CD4-positive, alpha-beta memory T cell (primary cell): ENCODE measurements at places on chromosomes 11 and 22. TPM values are rescaled to one million over a fixed set of nuclear protein-coding genes. Genes with fewer than 3 reads are reported as not detected.

The KRTAP5-6 gene
- total RNA-seq = not detected

- no peaks in the 10 kb centered on the region for H3K27me3 ChIP-seq
- no peak for DNase-seq
- no peaks in the 10 kb centered on the region for H3K4me1 ChIP-seq
- H3K4me3 ChIP-seq = no peak overlapping the region
Observed at GRCh38 chr11:58060939-58061672, 30.4 kb downstream of the OR6Q1 start.

DNA sequence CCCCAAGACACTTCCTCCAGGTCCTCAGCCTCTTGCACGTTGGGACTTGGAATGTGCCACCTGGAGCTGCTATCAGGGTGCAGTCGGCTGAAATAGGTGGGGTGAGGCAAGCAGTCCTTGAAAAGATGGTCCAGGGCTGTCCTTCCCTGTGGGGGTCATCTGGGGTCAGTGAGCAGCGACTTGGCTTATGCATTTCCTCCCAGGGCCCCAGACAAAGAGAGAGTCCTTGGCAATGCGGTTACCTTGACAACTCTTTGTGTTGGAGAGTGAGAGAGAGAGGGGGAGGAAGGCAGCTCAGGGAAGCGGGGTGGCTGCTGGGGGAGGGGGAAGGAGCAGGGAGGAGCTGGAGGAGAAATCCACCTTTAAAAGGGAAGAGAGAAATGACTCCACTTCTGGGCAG is 93.8 kb downstream of the MIAT start:
- H3K4me3 ChIP-seq = no peak overlapping the region
- H3K4me1 ChIP-seq = no peaks in the 10 kb centered on the region
- H3K27ac ChIP-seq = no peak overlapping the region
- no peaks in the 10 kb centered on the region for H3K36me3 ChIP-seq
- DNase-seq = no peak

- no peaks in the 10 kb centered on the region for H3K27me3 ChIP-seq
- DNase-seq = peak; percentile 85
- peaks cover 46% of the 10 kb centered on the region for H3K4me1 ChIP-seq
- peak within 1 kb of the TSS; percentile 79 for H3K4me3 ChIP-seq
Observed at GRCh38 chr22:50474710-50475651, at the start of gene SBF1. SBF1 (minus strand) TSS chr22:50475035; CDS start chr22:50474840, 195 bp downstream.

The KCNJ1 gene
- total RNA-seq = not detected

DNA sequence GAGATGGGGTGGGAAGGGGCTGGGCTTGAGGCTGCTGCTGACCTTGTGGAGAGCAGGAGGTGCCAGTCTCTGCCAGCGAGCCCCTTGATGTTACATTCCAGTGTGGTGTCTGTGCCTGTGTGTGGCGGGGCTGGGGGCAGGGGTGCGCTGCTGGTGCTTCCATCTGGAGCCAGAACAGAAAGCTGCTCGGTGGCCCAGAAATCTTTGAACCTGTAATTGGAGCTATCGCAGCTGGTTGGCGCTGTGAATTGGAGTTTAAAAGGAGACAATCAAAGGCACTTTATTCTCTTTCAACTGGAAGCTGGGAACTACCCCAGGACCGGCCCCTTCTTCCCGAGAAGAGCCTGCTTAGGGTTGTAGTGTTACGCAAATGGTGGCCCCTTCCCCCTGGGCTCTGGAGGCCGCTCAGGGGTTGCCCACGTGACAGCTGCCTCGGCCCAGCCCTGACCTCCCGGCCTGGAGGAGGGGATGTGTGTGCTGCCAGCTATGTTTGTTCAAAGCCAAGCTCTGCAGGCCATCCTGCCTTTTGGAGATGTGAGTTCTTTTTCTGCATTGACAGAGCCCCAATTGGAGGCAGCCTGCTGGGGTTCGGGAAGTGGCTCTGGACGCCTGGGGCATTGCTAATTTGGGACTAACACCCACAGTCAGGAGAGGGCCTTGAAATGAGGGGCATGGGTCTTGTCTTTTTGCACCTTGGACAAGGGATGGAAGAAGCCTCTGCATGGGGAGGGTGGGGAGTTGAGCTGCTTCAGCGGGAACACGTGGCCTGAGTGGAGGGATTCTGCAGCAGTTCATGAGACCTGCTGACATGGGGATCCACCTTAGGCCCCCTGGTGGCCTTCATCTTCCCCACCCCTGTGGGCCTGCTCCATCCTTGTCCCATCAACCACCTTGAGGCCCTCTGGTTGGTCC is 14.0 kb upstream of the ARSA start:
- no peaks in the 10 kb centered on the region for H3K36me3 ChIP-seq
- no peak for DNase-seq
- no peak overlapping the region for H3K27ac ChIP-seq

The TRIM3 gene
- total RNA-seq = 22.9 TPM

DNA sequence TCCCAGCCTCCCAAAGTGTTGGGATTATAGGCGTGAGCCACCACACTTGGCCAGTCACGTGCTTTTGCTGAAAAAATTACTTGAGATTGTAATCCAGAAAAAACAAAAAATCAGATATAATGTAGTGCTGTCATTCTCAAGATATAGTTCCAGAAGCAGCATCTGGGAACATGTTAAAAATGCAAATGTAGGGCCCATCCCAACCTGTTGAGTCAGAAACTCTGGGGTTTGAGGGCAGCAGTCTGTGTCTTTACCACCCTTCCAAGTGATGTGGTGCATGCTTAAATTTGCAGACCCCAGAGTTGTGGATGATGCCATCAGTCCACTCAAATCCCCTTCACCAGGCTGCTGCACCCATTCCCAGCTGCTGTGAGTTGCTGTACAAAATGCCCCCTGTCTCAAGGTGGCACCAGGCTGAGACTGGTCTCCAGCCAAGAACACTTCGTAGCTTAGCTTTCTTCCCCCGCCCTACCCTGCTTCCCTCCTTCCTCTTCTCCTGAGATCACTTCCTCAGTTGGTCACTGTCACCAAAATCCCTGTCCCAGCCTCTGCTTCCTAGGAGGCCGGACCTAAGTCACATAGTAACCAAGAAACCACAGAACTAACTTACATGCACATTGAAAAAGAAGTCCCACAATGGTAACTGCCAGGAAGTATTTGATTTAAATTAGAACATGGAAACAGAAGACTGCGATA is 18.2 kb upstream of the ARRB1 start:
- H3K4me3 ChIP-seq = no peak overlapping the region
- no peak for DNase-seq
- no peaks in the 10 kb centered on the region for H3K4me1 ChIP-seq
- H3K27ac ChIP-seq = no peak overlapping the region

GRCh38 chr11:97754976-97755375 is 1265.8 kb upstream of the CNTN5 start:
- H3K27me3 ChIP-seq = no peaks in the 10 kb centered on the region
- H3K4me1 ChIP-seq = no peaks in the 10 kb centered on the region
- H3K4me3 ChIP-seq = no peak overlapping the region
- no peak overlapping the region for H3K27ac ChIP-seq

GRCh38 chr11:13699041-13699440 is 30.6 kb downstream of the FAR1 start:
- H3K27ac ChIP-seq = no peak overlapping the region
- no peaks in the 10 kb centered on the region for H3K4me1 ChIP-seq
- H3K4me3 ChIP-seq = no peak overlapping the region
- H3K27me3 ChIP-seq = no peaks in the 10 kb centered on the region
- no peak for DNase-seq

The IRAG1 gene
- not detected for total RNA-seq

The TMEM45B gene
- 34.4 TPM for total RNA-seq

- H3K36me3 ChIP-seq = no peaks in the 10 kb centered on the region
- peak overlapping the region; percentile 37 for H3K4me3 ChIP-seq
- H3K4me1 ChIP-seq = peaks cover 91% of the 10 kb centered on the region
- H3K27me3 ChIP-seq = no peaks in the 10 kb centered on the region
Observed at GRCh38 chr11:116930177-116930576, 92.8 kb upstream of the APOA1 start.

DNA sequence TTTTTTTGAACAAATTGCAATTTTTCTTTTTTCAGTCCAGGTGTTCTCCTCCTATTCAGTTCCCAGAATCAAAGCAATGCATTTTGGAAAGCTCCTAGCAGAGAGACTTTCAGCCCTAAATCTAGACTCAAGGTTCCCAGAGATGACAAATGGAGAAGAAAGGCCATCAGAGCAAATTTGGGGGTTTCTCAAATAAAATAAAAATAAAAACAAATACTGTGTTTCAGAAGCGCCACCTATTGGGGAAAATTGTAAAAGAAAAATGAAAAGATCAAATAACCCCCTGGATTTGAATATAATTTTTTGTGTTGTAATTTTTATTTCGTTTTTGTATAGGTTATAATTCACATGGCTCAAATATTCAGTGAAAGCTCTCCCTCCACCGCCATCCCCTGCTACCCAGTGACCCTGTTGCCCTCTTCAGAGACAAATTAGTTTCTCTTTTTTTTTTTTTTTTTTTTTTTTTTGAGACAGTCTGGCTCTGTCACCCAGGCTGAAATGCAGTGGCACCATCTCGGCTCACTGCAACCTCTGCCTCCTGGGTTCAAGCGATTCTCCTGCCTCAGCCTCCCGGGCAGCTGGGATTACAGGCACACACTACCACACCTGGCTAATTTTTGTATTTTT is 6.2 kb upstream of the UBE4A start:
- peaks cover 47% of the 10 kb centered on the region for H3K36me3 ChIP-seq
- DNase-seq = peak; percentile 64
- H3K4me3 ChIP-seq = no peak overlapping the region
- H3K4me1 ChIP-seq = peaks cover 22% of the 10 kb centered on the region
- H3K27ac ChIP-seq = peak overlapping the region; percentile 44

- no peaks in the 10 kb centered on the region for H3K4me1 ChIP-seq
- H3K4me3 ChIP-seq = no peak overlapping the region
- H3K27ac ChIP-seq = no peak overlapping the region
- H3K27me3 ChIP-seq = no peaks in the 10 kb centered on the region
- no peak for DNase-seq
- H3K36me3 ChIP-seq = no peaks in the 10 kb centered on the region
Observed at GRCh38 chr22:36727110-36727509, 23.6 kb upstream of the CACNG2 start.

GRCh38 chr11:71495286-71496230 is 31.5 kb upstream of the KRTAP5-7 start:
- H3K4me3 ChIP-seq = no peak overlapping the region
- H3K36me3 ChIP-seq = peaks cover 66% of the 10 kb centered on the region
- no peaks in the 10 kb centered on the region for H3K4me1 ChIP-seq

- H3K4me1 ChIP-seq = no peaks in the 10 kb centered on the region
- no peaks in the 10 kb centered on the region for H3K36me3 ChIP-seq
- no peak for DNase-seq
- H3K27ac ChIP-seq = no peak overlapping the region
- H3K27me3 ChIP-seq = peaks cover 7% of the 10 kb centered on the region
- no peak overlapping the region for H3K4me3 ChIP-seq
Observed at GRCh38 chr11:61599968-61600710, 19.3 kb upstream of the SYT7 start.

DNA sequence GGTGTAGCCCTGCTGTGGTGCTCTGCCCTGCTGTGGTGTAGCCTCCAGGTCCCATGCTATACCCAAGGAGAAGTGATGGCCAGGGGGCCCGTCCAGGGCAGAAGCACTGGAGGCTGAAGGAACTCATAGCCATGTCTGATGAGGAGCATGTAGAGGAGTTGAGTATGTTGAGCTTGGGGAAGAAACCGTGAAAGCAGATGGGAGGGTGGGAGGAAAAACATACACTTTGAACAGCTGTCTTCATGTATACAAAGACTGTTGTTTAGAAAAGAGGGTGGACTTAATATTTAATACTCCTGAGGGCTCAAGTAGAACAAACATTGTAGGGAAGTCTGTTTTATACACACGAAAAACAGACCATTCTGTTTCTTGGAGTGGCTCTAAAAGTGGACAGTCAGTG is 26.6 kb upstream of the TTC12 start:
- no peak overlapping the region for H3K4me3 ChIP-seq
- no peaks in the 10 kb centered on the region for H3K27me3 ChIP-seq
- DNase-seq = no peak
- no peak overlapping the region for H3K27ac ChIP-seq
- no peaks in the 10 kb centered on the region for H3K4me1 ChIP-seq
- H3K36me3 ChIP-seq = no peaks in the 10 kb centered on the region

- DNase-seq = no peak
- H3K27ac ChIP-seq = no peak overlapping the region
- no peaks in the 10 kb centered on the region for H3K4me1 ChIP-seq
Observed at GRCh38 chr22:43128928-43129424, 14.2 kb downstream of the MCAT start.
